Left lung (tissue), 14 donors: ENCODE measurements at places on chromosomes 5 and 9. TPM values are rescaled to one million over a fixed set of nuclear protein-coding genes. Genes with fewer than 3 reads are reported as not detected.
A peak's percentile ranks its signal among the peaks of the same experiment; 100 is the strongest.

DNA sequence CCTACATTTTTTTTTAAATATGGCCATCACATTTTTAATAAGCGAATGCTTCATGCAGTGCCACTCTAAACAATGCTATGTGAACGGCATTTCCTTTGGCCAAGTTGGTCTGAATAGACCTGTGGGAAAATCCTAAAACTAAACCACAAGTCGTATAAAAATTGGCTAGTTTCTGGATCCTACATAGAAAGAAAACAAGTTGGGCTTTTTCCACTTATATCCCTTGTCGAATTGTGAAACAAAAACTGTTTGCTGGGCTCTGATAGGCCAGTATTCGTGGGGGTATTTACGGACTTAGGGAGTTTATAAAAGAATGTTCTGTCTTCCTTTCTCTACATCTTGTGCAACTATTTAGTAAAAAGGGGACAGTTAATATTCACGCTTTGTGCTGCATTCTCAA, 153.1 kb upstream of the KLF9 start:
- H3K27me3 ChIP-seq: no peaks in the 10 kb centered on the region
- no peaks in the 10 kb centered on the region for H3K36me3 ChIP-seq
- no peak for DNase-seq
- H3K4me1 ChIP-seq: peaks cover 22% of the 10 kb centered on the region

DNA sequence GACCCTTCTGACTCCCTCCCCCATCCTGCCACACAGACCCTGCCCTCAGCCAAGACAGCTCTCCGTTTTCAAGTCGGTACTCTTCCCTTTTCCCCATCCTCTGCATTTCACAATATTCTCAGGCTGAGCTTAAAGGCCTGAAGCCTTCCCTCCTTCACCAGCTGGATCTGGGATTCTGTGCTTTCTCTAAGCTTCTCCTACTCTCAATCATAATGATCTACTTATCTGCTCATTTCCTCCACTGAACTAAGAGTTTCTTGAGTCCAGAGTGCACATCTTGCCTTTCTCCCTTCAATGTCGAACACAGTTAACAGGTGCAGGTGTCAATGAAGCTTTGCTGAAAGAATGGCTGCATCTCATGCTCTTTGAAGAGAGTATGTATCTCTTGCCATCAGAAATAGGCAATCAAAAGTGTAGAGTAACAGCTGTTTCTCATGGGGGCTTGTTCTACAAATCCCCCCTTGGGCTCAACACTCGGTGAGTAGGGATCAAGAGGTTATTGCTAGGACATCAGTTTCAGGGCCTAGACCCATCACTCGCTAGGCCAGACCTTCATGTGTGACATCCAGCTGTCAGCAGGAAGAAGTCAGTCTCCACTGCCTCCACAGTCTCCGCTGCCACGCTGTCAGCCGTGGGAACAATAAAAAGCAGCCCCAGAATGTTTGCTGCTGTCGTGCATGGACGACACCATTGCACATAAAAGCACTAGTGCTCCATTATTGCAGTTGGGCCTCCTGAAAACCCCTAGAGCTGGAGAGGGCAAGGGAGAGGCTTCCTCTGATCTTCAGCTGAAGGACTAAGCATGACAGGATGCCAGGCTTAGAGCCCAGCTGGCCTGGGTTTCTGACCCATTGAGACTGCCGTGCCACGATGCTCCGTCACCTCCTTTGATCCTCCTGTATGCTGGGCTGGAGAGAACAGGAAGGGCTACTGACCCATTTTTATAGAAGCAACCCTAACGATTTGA, 23.7 kb downstream of the TRAF1 start:
- H3K4me3 ChIP-seq: no peak overlapping the region
- H3K27ac ChIP-seq: no peak overlapping the region
- no peaks in the 10 kb centered on the region for H3K4me1 ChIP-seq
- DNase-seq: no peak

GRCh38 chr9:107105784-107106183, 177.3 kb upstream of the RAD23B start:
- H3K36me3 ChIP-seq: no peaks in the 10 kb centered on the region
- H3K27ac ChIP-seq: no peak overlapping the region
- no peak for DNase-seq

The PLEKHG4B gene
- total RNA-seq: 1.2 TPM

DNA sequence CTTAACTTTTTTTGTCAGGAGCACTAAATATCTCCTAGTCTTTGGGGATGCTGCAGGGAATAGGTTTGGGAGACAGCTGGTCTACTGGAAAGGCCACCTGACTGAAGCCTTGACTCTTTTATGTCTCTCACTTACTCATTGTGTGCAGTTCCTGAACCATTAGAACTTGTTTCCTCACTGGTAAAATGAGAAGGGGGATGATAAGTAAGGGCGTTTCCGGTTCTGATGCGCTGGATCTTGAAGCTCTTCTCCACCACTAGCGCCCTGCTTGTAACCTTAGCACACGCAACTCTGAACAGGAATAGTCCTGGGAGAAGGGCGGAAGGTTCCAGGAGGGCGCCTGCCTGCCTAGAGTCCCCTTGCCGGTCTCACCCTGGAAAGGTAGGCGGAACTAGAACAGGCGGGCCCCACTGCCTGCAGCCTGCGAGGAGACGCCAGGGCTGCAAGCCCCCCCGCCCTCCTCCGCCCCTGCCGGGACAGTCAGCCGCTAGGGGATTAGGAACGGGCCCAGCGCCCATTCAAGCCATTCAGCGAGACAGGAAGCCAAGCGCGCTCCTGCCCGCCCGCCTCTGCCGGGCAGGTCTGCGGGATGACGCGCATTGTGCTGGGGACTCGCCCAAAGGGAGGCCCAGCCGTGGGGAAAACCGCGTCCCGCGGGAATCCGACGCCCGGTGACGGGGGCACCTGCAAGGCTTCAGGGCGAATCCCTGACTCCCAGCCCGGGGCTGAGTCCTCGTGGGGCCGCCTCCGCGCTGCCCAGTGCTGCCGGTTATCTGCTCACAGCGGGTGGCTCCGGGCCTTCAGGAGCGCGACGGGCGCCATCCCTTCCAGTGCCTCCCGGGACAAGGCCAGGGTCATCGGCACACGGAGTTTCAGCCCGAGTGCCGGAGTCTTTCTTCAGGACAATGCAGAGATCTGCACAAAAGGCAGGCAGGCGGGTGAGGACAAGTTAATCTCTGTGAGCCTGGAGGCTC, 44.0 kb upstream of the XPA start:
- no peak overlapping the region for H3K27ac ChIP-seq
- H3K4me1 ChIP-seq: peaks cover 8% of the 10 kb centered on the region
- H3K27me3 ChIP-seq: peaks cover 81% of the 10 kb centered on the region
- DNase-seq: peak; percentile 63
- H3K36me3 ChIP-seq: no peaks in the 10 kb centered on the region
- peak overlapping the region; percentile 12 for H3K4me3 ChIP-seq

The KCNMB1 gene
- total RNA-seq: 5.0 TPM

- H3K27ac ChIP-seq: no peak overlapping the region
- peaks cover 8% of the 10 kb centered on the region for H3K27me3 ChIP-seq
- no peaks in the 10 kb centered on the region for H3K4me1 ChIP-seq
- H3K4me3 ChIP-seq: no peak overlapping the region
These were observed 92.9 kb upstream of the MTAP start for GRCh38 chr9:21709464-21710058.

The SLC25A46 gene
- 39.0 TPM for total RNA-seq

GRCh38 chr9:135847833-135848232, 59.5 kb downstream of the CAMSAP1 start:
- H3K36me3 ChIP-seq: peaks cover 31% of the 10 kb centered on the region
- H3K27me3 ChIP-seq: no peaks in the 10 kb centered on the region
- no peaks in the 10 kb centered on the region for H3K4me1 ChIP-seq

- no peak overlapping the region for H3K27ac ChIP-seq
- no peaks in the 10 kb centered on the region for H3K27me3 ChIP-seq
- no peaks in the 10 kb centered on the region for H3K4me1 ChIP-seq
- DNase-seq: no peak
These were observed 39.4 kb downstream of the CTNNAL1 start for GRCh38 chr9:108973895-108974294.

The PPP3R2 gene
- not detected for total RNA-seq

GRCh38 chr9:123176949-123177348, 91.4 kb downstream of the STRBP start:
- no peaks in the 10 kb centered on the region for H3K27me3 ChIP-seq
- no peaks in the 10 kb centered on the region for H3K36me3 ChIP-seq
- H3K27ac ChIP-seq: no peak overlapping the region
- no peak for DNase-seq
- no peaks in the 10 kb centered on the region for H3K4me1 ChIP-seq
- no peak overlapping the region for H3K4me3 ChIP-seq
